ENCODE measurements at places on chromosomes 6 and 20.

DNA sequence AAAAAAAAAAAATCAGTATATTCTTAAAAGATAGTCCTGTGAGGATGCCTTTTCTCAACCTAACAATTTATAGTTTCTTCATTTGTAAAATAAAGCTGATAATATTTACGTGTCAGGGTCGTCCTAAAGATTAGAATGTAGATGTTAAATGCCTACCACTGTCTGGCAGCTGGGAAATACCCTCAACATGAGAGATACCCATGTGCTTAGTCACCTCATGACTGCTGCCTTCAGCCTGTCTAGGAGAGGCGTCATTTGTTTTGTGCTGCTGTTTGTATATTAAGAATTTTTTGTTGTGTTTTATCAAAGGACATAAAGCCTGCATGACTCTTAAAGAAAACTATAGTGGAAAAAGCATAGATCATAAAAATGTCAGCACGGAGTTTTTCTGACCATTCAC lies 9.5 kb downstream of the FAM120B start:
- DNase-seq: no peak

- no peak for DNase-seq
Measured at GRCh38 chr6:104591573-104592334, 268.0 kb downstream of the HACE1 start.

DNA sequence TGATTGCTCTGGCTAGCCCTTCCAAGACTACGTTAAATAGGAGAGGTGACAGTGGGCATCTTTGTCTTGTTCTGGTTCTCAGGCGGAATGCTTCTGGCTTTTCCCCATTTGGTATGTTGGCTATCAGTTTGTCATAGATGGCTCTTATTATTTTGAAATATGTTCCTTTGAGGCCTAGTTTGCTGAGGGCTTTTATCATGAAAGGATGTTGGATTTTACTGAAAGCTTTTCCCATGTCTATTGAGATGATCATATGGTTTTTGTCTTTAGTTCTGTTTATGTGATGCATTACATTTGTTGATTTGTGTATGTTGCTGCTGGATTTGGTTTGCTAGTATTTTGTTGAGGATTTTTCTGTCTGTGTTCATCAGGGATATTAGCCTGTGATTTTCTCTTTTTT lies 9.9 kb upstream of the RNASET2 start:
- no peak for DNase-seq

GRCh38 chr20:20552076-20552475 lies 160.4 kb downstream of the RALGAPA2 start:
- DNase-seq: no peak

DNA sequence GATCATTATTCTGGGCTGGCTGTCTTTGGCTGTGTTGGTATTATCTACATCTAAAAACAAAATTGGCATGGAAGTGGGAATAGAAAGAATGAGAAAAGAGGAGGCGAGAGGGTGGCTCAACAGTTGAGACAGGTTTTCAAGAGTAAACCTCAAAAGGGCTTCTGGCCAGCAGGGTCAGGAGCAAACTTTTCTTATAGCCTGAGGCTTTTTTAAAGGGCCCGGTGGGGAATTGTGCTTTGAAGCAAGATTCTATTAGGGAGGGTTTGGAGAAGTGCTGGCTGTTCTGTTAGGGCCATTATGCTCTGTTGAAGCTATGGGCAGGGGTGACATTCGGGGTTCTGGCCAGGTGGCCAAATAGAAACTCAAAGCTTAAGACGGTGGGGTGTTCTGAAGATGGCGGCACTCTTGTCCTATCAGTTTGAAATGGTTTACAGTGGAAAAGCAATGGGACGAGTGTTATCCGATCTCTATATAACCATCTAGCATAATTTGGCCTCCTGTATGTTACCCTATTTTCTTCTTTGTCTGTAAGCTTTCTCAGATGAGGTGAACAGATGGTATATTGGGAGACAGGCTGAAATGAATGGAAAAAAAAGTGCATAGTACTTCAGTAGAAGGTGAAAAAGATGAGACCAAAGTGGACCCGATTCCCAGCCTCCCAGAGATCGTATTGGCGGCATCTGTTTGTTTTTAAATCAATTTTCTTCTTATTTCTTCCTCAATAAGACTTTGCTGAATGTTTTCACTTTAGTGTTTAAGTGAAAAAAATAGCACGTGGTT lies 132.1 kb upstream of the CNR1 start:
- DNase-seq: no peak

GRCh38 chr6:52407467-52407866 lies 12.7 kb upstream of the EFHC1 start:
- DNase-seq: no peak

- no peak for DNase-seq
Measured at GRCh38 chr6:28490205-28490890, 25.2 kb downstream of the GPX6 start.

DNA sequence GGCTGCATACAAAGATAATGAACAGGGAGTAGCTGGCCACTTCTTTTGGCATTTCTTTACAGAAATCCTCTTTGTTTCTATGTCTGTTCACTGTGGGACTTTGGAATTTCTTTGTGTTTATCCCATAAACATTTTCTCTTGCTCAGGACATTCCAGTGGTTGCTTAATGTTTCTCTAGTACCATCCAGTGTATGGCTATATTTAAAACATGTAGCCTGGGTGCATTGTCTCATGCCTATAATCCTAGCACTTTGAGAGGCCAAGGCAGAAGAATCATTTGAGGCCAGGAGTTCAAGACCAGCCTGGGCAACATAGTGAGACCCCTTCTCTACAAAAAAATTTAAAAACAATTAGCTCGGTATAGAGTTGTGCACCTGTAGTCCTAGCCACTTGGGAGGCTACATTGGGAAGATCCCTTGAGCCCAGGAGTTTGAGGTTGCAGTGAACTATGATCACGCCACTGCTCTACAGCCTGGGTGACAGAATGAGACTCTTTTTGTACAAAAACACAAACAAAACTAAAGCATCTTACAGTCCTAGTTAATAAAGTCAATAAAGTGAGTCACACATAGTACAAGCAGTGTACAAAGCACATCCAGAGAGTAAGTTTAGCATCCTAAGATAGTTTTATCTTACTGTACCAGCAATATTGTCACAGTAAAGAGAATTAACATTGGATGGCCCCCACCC lies 63.3 kb downstream of the ZFAND3 start:
- DNase-seq: no peak

DNA sequence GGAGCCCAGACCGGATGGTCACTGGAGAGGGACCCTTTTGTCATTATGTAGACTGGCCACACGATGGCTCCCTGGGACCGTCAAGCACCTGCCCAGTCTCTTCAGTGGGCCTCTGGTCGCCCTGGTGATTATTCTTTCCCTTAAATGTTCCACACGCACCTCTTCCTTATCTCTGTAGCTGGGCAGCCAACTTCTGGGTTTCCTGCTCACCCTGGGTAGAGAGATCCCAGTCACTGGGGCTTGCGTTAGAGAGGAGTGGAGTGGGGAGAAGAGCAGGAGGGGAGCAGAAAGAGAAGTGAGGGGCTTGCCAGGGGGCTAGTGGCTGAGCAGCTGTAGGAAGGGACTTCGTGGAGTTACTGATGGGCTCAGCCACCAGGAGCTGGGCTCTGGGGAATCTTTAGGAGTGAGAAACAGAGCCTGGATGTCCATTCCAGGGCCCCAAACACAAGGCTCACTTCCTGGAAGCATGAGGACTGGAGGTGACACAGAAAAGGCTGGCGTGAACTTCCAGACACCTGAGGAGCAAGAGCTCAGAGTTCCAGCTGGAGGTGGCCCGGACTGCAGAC lies 150.1 kb downstream of the DHX35 start:
- DNase-seq: no peak

DNA sequence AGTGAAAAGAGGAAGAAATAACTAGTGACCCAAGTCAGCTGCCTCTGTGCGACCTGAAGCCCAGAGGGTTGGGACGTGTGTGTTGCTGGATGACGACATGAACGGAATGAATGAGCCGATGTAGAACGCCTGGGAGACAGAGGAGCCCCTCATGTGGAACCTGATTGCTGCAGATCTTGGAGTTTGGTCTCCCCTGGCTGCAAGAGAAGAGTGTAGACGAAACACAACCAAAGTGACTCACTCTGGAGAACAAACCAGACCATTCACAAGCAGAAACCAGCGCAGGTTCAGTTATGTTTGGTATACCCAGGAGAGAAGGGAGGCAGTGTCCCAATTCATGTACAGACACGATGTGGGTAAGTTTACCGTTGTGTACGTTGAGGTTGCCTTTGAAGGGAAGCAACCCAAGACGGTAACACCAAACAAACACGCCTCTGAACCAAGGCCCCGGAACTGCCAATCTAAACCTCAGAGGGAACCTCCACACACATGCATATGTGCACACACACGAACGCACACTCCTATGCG lies 265.9 kb downstream of the BMP7 start:
- no peak for DNase-seq

DNA sequence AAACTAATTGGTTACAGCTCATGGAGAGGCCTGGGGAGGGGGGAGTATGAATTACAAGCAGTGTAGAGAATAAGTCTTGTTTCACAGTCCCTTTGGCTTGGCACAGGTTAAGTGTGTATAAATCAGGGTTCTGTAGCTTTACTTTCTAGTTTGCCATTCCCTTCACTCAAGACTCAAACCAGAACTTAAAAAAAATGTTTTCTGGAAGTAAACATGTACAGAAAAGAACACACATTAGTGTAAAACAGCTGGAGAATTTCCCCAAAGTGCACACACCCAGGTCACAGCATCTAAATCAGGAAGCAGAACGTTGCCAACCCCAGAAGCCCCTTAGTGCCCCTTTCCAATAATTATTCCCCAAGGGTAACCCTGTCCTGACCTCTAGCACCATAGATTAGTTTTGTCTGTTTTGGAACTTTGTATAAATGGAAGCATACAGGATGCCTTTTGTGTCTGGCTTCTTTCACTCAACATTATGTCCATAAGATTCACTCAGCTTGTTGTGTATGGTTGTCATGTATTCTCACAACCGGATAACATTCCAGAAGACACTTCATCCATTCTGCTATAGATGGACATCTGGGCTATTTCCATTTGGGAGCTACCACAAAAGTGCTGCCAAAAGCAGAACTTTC lies 33.7 kb upstream of the SCUBE3 start:
- DNase-seq: no peak

GRCh38 chr20:45538209-45538799 lies 978 bp downstream of the WFDC6 start:
- no peak for DNase-seq

GRCh38 chr6:18457065-18457737 lies 70.1 kb downstream of the RNF144B start:
- DNase-seq: no peak

- DNase-seq: no peak
Measured at GRCh38 chr6:43339168-43339567, 30.3 kb downstream of the ZNF318 start.
